Suprapubic skin (tissue), 4 donors: ENCODE measurements at places on chromosomes 12 and 14. TPM values are rescaled to one million over a fixed set of nuclear protein-coding genes. Genes with fewer than 3 reads are reported as not detected.

SMARCC2 gene
- total RNA-seq = 53.6 TPM

GALNT9 gene
- total RNA-seq = not detected

PNN gene
- total RNA-seq = 24.8 TPM

IFNG-AS1 gene
- not detected for total RNA-seq

IL23A gene
- not detected for total RNA-seq

SYT1 gene
- 0.31 TPM for total RNA-seq

BEGAIN gene
- total RNA-seq = 1.6 TPM

GRCh38 chr12:111222523-111222922 is 146.4 kb downstream of the PHETA1 start:
- H3K4me3 ChIP-seq = no peak overlapping the region
- H3K27ac ChIP-seq = no peak overlapping the region
- DNase-seq = no peak
- H3K4me1 ChIP-seq = no peaks in the 10 kb centered on the region
- H3K36me3 ChIP-seq = no peaks in the 10 kb centered on the region

- H3K27me3 ChIP-seq = peaks cover 12% of the 10 kb centered on the region
- no peak for DNase-seq
- peaks cover 2% of the 10 kb centered on the region for H3K4me1 ChIP-seq
- H3K36me3 ChIP-seq = no peaks in the 10 kb centered on the region
- no peak overlapping the region for H3K4me3 ChIP-seq
These were observed 216.9 kb downstream of the NTF3 start for GRCh38 chr12:5648692-5649359.

GRCh38 chr14:89036371-89036770 is 211.9 kb downstream of the TTC8 start:
- no peak for DNase-seq
- peaks cover 13% of the 10 kb centered on the region for H3K4me1 ChIP-seq
- no peak overlapping the region for H3K27ac ChIP-seq
- no peaks in the 10 kb centered on the region for H3K27me3 ChIP-seq
- H3K36me3 ChIP-seq = no peaks in the 10 kb centered on the region
- no peak overlapping the region for H3K4me3 ChIP-seq

DNA sequence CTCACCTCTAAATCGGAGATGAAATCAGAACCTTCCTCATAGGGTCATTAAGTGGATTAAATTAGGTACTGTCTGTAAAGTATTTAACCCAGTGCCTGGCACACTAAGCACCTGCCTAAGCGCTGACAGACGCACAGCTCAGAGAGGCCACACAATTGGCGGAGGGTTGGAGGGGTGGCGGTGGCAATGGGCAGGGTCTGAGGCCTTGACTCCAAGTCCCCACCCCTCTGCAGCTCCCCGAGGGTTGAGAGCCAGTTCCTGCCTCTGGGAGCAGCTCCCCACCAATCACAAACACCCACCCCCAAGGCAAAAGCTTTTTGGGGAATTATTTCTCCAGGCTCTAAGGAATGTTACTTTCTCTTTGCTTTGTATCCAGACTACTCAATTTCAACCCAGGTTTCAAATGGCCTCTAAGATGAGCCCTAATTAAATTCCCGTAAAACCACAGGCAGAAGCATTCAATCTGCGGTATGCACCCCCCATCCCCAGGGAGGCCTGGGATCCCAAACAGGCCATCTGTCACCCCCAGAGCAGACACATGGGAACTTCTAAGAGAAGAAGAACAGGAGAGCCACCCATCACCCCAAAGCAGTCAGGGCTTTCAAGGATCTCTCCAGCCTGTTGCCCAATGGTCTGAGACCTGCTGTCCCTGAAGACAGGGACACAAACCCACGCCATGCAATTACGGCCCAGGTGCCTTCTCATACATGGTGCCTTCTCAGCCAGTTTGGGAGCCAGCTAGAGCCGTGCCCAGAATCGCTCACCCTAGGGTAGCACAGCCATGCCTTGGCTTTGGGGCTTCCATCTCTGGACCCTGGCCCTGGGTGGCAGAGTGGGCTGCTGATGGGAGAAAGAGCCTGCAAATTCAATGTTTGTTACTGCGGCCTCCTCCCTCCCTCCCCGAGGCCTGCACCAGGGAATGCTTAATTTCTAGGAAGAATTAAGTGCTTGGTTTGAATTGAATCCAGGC is 66.1 kb downstream of the CHGA start:
- no peak overlapping the region for H3K27ac ChIP-seq
- DNase-seq = no peak
- no peak overlapping the region for H3K4me3 ChIP-seq
- no peaks in the 10 kb centered on the region for H3K27me3 ChIP-seq
- H3K36me3 ChIP-seq = peaks cover 14% of the 10 kb centered on the region

- no peaks in the 10 kb centered on the region for H3K36me3 ChIP-seq
- no peak overlapping the region for H3K4me3 ChIP-seq
- no peak for DNase-seq
- no peak overlapping the region for H3K27ac ChIP-seq
- H3K4me1 ChIP-seq = no peaks in the 10 kb centered on the region
These were observed 57.9 kb upstream of the CNOT2 start for GRCh38 chr12:70185301-70185700.

DNA sequence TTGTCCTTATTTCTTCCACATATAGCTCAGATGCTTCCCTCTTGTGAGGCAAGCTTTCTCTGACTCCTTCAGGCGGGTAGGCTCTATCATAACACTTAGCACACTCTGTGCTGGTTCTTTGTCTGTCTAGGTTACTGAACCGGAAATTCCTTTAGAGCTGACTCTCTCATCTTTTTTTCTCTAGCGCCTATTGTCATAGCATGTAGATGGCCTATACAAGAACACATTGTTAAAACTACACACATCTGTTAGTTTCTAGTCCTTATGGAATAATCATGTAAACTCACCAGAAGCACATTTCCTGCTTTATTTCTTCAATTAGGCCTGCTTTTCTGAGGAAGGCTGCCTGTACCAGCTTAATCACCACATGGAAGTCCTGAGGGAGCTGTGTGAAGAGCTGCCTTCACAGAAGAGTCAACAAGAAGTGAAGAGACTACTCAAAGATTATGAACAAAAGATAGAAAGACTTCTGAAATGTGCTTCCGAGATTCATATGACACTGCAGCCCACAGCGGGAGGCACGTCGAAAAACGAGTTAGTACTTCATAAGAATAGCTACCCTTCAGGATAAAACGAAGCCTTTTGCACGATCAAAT is 143.9 kb downstream of the SYNE2 start:
- no peak overlapping the region for H3K27ac ChIP-seq
- no peak for DNase-seq
- no peak overlapping the region for H3K4me3 ChIP-seq
- peaks cover 16% of the 10 kb centered on the region for H3K4me1 ChIP-seq

- H3K4me3 ChIP-seq = no peak overlapping the region
- no peaks in the 10 kb centered on the region for H3K36me3 ChIP-seq
- peaks cover 31% of the 10 kb centered on the region for H3K27me3 ChIP-seq
These were observed 12.1 kb upstream of the KRT77 start for GRCh38 chr12:52715416-52715815.

- no peak overlapping the region for H3K27ac ChIP-seq
- peaks cover 100% of the 10 kb centered on the region for H3K4me1 ChIP-seq
- no peak overlapping the region for H3K4me3 ChIP-seq
- DNase-seq = no peak
- H3K27me3 ChIP-seq = no peaks in the 10 kb centered on the region
- H3K36me3 ChIP-seq = no peaks in the 10 kb centered on the region
These were observed 36.6 kb downstream of the ACTN1 start for GRCh38 chr14:68942296-68943035.

GRCh38 chr12:110028323-110028722 is 20.0 kb downstream of the C12orf76 start:
- no peak overlapping the region for H3K27ac ChIP-seq
- peaks cover 79% of the 10 kb centered on the region for H3K36me3 ChIP-seq
- H3K27me3 ChIP-seq = no peaks in the 10 kb centered on the region
- peaks cover 14% of the 10 kb centered on the region for H3K4me1 ChIP-seq

GRCh38 chr12:10618338-10618987 is 5.1 kb upstream of the MAGOHB start:
- H3K27me3 ChIP-seq = peaks cover 5% of the 10 kb centered on the region
- peaks cover 6% of the 10 kb centered on the region for H3K4me1 ChIP-seq
- no peak overlapping the region for H3K4me3 ChIP-seq
- H3K27ac ChIP-seq = no peak overlapping the region
- DNase-seq = no peak

DNA sequence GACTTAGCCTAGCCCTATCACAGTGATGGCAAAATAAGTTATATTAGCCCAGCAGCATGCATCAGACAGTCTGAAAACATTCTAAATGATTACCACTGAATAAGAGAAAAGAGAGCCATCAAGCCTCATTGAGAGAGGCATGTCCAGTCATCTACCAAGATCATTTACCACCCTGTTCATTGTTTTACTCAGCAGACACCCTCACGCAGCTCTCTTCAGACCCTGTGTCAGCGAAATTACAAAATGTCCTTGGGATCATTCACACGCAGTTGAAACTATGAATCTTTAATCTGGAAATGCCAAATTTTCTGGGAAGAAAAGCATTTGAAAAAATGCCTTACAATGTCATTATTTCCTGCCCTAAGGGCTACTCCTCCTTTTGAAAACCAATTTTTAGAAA is 89.5 kb downstream of the PTPRO start:
- H3K4me1 ChIP-seq = no peaks in the 10 kb centered on the region
- no peak for DNase-seq
- no peak overlapping the region for H3K4me3 ChIP-seq
- H3K36me3 ChIP-seq = no peaks in the 10 kb centered on the region
- H3K27me3 ChIP-seq = no peaks in the 10 kb centered on the region
- H3K27ac ChIP-seq = no peak overlapping the region

DNA sequence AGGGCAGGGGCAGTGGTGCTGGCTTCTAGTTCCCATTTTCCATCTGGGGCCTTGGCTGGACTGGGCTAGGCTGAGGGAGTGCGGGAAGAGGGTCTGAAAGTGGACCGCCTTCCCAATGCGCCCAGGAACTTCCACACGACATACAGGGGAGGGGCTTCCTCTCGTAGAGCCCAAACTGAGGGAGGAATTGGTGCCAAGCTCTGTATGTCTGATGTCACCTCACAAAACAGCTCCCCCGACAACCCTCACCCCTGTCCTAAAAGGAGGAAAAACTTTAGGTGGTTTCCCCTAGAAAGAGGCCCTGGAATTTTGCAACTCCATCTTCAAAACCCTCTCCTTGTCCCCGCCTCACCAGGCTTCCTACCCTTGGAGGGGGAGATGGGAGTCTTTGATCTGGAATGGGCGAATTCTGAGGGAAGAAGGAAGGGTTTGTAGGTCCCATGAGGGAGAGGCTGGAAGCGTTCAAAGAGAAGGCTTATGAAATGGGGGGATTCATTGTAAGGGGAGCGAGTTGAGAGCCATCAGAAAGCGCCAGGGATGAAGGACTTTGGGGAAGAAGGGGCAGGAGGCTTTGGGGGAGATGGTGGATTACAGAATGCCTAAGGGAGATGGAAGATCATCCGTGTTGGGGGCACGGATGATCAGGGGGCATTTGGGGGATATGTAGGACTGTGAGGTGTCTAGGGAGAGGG is 844 bp downstream of the GLTP start:
- no peaks in the 10 kb centered on the region for H3K27me3 ChIP-seq
- peak overlapping the region; percentile 91 for H3K4me3 ChIP-seq
- H3K4me1 ChIP-seq = peaks cover 62% of the 10 kb centered on the region
- no peaks in the 10 kb centered on the region for H3K36me3 ChIP-seq
- H3K27ac ChIP-seq = peak overlapping the region; percentile 90

DNA sequence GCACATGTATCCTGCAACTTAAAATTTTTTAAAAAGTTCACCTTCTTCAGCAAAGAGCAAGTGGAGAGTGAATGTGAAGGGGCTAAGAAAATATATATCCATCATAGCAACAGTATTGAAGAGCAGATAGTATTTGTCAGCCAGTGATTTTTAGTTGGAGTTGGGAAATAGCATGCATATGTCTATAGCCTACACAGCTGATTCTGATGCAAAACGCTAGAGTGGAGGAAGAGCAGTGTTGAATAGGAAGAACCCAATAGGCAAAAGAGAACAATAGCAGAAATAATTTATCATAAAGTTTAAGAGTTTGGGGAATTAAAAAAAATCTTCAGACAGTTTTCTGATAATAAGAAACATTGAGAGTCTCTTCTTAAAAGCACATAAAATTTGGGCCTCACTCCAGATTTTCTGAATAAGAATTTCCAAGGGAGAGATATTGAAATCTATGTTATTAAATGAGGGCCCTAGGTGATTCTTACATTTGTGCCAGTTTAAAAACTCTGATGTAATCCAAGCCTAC is 12.0 kb downstream of the PDE6H start:
- H3K36me3 ChIP-seq = no peaks in the 10 kb centered on the region
- H3K4me3 ChIP-seq = no peak overlapping the region

GRCh38 chr12:2751686-2752085 is 43.1 kb upstream of the FKBP4 start:
- no peaks in the 10 kb centered on the region for H3K36me3 ChIP-seq
- H3K4me1 ChIP-seq = peaks cover 3% of the 10 kb centered on the region
- H3K27ac ChIP-seq = no peak overlapping the region
- DNase-seq = no peak
- peaks cover 2% of the 10 kb centered on the region for H3K27me3 ChIP-seq

DNA sequence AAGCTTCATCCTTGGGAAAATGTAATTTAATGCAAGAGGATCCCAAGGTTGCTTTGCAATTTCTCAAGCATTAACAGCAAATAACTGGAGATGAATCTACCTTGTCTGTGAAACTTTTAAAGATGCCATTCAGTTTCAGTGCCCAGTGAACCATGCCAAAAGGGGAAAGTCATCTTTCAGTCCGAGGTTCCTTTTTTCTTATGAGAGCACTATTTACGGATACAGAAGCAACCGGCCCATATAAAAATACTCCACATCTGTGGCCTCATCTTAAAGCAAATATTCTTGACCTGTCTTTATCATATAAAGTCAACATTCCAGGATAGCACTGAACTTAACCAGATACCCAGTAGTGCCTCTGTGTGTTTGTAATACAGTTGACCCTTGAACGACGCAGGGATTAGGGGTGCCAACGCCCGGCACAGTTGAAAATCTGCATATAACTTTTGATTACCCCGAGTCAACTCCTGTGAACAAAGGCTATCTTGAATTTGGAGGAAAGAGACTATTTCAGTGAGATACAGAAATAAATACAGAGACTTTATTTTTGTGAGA is 209.4 kb downstream of the PCNX1 start:
- no peaks in the 10 kb centered on the region for H3K36me3 ChIP-seq
- no peak for DNase-seq
- peaks cover 5% of the 10 kb centered on the region for H3K4me1 ChIP-seq
- no peaks in the 10 kb centered on the region for H3K27me3 ChIP-seq
- no peak overlapping the region for H3K4me3 ChIP-seq

DNA sequence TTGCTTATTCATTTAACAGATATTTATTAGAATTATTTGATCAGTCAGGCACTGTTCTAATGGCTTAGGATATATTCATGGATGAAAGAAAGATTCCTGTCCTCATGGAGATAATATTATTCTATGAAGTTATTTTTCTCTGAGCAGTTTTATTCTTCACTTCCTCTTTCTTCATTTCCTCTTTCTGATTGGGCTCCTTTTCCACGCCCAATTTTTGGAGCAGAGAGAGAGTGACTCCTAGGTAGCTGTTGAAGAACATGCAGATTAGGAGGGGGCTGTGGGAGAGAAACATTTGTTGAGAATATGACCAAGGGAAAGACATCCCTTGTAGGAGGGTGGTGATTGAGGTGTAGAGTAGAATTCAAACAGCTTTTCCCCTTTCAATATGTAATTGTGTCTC is 6.0 kb upstream of the YARS2 start:
- H3K4me1 ChIP-seq = no peaks in the 10 kb centered on the region
- H3K27me3 ChIP-seq = no peaks in the 10 kb centered on the region
- no peak overlapping the region for H3K4me3 ChIP-seq
- H3K27ac ChIP-seq = no peak overlapping the region
